ENCODE measurements at places on chromosomes 16 and 17.

GRCh38 chr17:565521-565920 is 149.1 kb downstream of the VPS53 start:
- no peak for DNase-seq

GRCh38 chr16:24970708-24971107 is 44.5 kb downstream of the ARHGAP17 start:
- DNase-seq: no peak

- no peak for DNase-seq
These were observed 1.5 kb upstream of the PNMT start for GRCh38 chr17:39666601-39667261.

DNA sequence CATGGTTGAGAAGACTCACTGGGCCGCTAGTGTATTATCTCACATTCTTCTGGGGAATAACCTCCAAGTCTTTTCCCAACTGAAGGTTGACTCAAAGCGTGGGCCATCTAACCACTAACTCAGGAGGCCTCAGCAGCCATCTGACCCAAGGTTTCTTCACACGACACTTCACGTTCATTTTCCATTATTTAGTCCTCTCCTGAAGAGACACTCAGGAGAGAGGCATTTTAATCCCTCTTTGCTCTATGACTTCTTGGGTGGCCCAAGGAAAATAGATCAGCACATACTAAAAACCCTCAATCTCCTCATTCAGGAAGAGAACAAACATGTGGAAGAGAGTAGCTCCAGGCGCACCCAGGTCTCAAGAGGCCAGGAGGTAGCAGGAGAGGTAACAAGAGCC is 252.8 kb upstream of the FOXF1 start:
- DNase-seq: no peak

GRCh38 chr17:17893801-17894644 is 57.2 kb upstream of the SREBF1 start:
- DNase-seq: no peak

DNA sequence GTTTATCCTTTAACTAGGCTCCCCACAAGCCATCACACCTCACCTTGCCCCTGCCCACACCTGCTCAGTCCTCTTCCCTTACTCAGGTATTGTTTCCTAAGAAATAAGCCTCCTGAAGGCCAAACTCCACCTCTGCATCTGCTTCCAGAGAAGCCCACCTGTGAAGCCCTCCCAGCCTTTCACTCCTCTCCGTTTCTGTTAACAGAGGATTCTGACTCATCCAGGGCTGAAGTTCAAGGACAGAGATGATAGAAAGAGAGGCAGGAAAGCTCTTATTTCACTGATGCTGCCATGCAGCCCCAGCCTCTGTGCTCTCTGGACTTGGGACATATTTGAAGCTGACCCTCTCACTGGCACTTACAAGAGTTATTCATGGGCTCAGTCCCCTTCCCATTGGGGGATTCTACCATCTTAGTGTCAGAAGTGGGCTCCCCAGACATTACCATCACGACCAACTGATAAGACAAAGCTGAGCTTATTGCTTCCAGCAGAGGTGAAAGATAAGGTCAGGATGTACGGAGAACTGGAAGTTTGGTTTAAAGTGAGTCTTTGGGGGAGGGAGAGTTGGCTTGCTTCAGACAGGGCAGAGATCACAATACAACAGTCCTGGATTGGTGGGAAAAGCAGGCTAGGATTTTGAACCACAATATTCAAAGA is 35.3 kb upstream of the XYLT2 start:
- no peak for DNase-seq

- DNase-seq: no peak
These were observed 56.0 kb downstream of the CYB5D2 start for GRCh38 chr17:4198995-4199394.
